Esophagus muscularis mucosa (tissue), 4 donors: ENCODE measurements at places on chromosomes 2 and 18. TPM values are rescaled to one million over a fixed set of nuclear protein-coding genes. Genes with fewer than 3 reads are reported as not detected.

CYTIP gene
- 3.3 TPM for total RNA-seq

HOXD10 gene
- not detected for total RNA-seq

DSC2 gene
- total RNA-seq: 4.6 TPM

TP53I3 gene
- 8.7 TPM for total RNA-seq

DNA sequence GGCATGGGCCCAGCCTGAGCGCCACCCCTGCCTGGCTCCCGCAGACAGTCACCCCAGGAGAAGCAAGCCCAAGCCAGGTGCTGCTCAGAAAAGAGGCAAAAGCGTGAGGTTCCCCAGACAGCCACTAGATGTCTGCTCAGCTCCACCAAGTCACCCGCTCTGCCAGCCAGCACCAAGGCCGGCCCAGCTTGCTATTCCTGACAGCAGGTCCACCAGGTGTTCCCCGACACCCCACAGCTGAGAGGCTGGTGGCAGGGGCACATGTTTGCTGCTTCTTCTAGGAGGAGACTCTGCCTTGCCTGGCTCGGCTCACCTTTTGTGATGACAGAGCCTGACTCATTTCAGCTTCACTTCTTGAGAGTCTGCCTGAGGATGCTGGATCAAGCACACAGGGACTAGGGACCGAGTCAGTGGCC is 206.7 kb downstream of the MGAT5 start:
- no peaks in the 10 kb centered on the region for H3K4me1 ChIP-seq
- H3K27ac ChIP-seq: no peak overlapping the region
- no peaks in the 10 kb centered on the region for H3K27me3 ChIP-seq
- peaks cover 4% of the 10 kb centered on the region for H3K36me3 ChIP-seq
- no peak for DNase-seq

GRCh38 chr2:18918280-18918679 is 328.9 kb upstream of the NT5C1B start:
- DNase-seq: no peak
- H3K36me3 ChIP-seq: no peaks in the 10 kb centered on the region
- H3K27me3 ChIP-seq: no peaks in the 10 kb centered on the region
- H3K27ac ChIP-seq: no peak overlapping the region
- H3K4me1 ChIP-seq: no peaks in the 10 kb centered on the region

GRCh38 chr18:10820681-10821080 is 294.9 kb downstream of the NAPG start:
- H3K27ac ChIP-seq: no peak overlapping the region
- DNase-seq: no peak
- H3K4me3 ChIP-seq: no peak overlapping the region
- no peaks in the 10 kb centered on the region for H3K36me3 ChIP-seq
- no peaks in the 10 kb centered on the region for H3K27me3 ChIP-seq

GRCh38 chr18:12862467-12862866 is 21.6 kb downstream of the PTPN2 start:
- no peaks in the 10 kb centered on the region for H3K36me3 ChIP-seq
- peaks cover 23% of the 10 kb centered on the region for H3K4me1 ChIP-seq
- no peak overlapping the region for H3K27ac ChIP-seq
- H3K4me3 ChIP-seq: no peak overlapping the region
- no peaks in the 10 kb centered on the region for H3K27me3 ChIP-seq

DNA sequence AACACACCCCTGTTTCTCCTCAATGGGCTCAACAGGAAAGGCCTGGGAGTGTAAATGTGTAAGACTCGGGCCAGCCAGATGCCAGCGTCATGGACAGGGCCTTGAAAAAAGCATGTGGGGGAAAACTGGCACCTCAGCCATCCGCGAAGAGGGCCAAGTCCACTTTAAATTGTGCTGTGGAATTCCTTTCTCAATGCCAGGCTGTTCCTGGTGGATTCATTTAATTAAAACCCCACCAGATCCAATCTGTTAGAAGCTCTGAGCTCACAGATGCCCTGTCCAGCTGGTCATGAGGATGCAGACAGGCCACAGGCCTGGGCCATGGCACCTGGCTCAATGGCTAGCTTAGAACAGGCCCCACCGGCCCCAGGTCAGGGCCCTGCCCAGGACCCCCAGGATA is 24.8 kb downstream of the KCNK3 start:
- no peak for DNase-seq
- H3K4me3 ChIP-seq: no peak overlapping the region
- H3K36me3 ChIP-seq: no peaks in the 10 kb centered on the region
- H3K27ac ChIP-seq: peak overlapping the region; percentile 16
- H3K27me3 ChIP-seq: no peaks in the 10 kb centered on the region

DNA sequence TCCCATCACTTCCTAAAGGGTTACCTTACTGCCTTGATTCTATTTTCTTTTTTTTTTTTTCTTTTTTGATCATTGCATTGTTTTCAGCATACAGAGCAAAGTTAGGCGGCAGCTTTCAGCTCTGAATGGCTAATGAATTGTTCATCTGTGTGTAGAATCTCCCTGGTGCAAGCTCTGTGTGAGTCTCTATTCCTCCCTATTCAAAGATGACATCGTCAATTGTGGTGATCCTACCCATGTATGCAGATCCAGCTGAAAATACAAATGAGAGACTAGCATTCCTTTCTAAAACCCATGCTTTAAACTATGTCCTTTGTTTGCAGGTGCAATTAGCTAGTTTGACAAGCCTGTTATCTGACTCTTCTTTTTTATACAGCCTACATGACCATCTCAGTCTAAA is 539.0 kb downstream of the ARHGAP15 start:
- no peaks in the 10 kb centered on the region for H3K4me1 ChIP-seq
- no peaks in the 10 kb centered on the region for H3K27me3 ChIP-seq
- no peak overlapping the region for H3K27ac ChIP-seq
- H3K36me3 ChIP-seq: no peaks in the 10 kb centered on the region
- no peak overlapping the region for H3K4me3 ChIP-seq
